Stomach (tissue), 19 donors: ENCODE measurements at places on chromosomes 6 and 20.

GRCh38 chr6:38322138-38322537 lies 317.6 kb downstream of the BTBD9 start:
- DNase-seq, result no peak

DNA sequence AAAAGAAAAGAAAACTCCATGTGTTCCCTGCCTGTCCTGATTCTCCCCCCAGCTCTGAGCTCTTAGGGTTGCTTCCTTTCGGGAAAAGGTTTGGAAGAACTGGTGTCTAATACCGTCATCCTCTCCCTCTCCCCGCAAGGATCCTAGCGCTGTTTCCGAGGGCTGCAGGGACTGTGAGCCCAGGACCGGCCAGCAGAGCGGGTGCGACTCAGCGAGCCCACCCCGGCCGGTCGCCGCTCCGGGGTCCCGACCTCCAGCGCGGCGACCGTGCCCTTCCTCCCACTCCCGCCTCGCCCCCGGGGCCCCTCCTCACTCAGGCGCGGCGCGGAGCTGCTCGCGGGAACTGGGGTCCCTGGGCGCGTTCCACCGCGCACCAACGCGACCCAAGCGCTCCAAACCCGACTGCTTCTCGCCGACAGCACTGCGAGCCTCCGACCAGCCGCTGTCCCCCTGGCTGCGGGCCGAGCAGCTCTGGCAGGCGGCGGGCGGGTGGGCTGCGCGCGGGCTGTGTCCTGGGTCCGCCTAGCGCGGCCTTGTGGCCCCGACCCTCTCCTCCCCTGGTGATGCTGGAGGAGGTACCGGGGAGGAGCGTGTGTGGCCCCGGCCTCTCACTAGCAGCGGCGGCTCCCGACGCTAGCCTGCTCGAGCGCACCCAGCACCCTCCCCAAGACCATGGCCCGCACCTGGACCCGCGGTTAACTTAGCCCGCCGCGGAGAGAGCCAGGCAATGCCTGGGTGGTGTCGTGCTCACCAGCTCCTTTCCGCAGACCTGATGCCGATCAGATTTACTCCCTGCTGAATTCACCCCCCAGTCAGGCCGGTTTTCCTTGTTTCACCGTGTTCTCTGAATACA lies at the start of gene PLA2G7:
Gene PLA2G7, minus strand, starts transcription at position 509 of the 853 bp plus-strand sequence. CDS start 12,484 bp downstream, outside the sequence.
- DNase-seq, result no peak

GRCh38 chr6:110116258-110116657 lies 63.2 kb downstream of the WASF1 start:
- DNase-seq, result no peak

DNA sequence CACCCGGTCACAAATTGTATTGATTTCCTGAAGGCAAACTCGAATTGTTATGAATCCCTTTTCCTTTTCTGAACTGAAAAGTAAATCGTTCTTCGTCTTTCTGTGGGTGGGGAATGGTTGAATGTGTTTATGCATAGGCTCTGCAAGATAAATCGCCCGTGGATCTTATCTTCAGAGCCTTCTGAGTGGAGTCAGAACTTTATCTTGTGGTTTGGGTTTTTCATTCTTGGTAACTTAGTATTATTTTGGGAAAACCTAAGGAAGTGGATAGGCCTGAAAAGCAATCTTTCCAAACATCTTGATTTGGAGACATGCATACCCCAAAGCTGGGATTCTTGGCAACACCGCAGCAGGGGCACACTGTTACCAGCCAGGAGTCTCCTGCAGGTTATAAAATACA lies 122.4 kb downstream of the MAP3K7 start:
- no peak for DNase-seq

DNA sequence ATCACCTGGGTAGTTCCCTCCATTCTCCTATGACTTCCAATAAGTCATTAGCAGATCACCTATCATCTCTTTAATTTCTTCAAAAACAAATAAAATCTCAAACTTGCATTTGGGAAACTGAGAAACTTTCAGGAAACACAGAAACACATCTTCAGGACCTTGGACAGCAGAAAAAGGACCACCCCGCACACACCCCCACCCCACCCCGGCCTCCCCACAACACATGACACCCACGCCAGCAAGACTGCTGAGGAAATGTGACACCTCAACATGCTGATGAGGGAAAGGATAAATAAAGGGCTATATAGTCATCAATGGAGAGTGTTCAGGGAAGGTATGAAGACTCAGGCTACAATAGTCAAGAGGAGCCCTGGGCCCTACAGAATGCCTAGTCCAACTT lies 15.6 kb upstream of the TRIM39 start:
- DNase-seq, result no peak

GRCh38 chr6:131775886-131776285 lies 31.9 kb upstream of the ENPP1 start:
- no peak for DNase-seq
